Left renal pelvis (tissue), 4 donors: ENCODE measurements at places on chromosomes 16 and 17.

DNA sequence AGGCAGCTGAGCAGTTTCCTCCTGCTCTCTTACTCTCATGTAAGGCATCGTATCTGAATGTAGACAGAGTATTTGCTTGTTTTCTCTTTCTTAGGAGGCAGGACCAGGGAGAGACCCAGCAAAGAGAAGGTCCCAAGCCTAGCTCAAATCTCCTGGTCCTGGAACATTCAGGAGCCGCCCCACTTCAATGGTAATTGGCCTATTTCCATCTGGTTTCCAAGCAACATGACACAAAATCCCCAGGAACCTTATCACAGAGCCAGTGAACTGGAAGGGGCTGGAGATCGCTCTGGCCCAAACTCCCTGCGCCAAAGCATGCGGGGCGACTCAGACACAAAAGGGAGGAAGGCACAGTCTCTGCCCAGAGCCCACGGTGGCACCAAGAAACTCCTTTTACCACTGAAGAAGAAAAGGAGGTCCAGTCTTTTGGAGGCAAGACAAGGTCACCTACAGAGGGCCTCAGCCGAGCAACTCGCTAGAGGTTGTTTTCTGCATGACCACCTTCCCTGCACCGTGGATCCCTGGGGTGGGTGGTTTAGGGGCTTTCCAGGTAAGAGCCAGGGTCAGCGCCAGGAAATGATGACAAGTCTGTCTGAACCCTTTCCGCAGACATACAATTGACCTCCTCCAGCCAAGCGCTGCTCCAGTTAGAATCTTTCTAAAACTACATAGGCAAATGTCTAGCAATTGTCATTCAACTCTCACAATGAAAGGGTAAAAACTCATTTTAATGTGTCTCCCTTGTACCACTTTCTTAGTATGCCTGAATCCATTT, 394.7 kb downstream of the SOX9 start:
- no peak for DNase-seq

DNA sequence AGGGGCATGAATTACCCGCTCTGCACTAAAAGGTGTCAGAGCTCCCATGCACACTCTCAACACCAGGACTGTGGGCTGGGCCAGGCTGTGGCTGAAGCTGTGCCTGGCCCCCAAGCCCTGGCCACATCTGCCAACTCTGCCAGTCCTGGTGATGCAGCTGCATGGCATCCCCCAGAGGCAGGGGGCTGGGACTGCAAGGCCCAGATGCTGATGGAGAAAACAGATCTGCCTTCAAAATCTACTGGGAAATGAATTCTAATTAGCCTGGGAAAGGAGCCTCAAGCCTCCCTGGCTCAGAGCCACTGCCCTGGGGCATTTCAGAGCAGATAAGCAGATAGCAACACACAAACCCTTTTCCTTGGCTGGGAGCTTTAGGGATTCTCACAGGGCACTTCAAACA, 3.4 kb downstream of the CHST6 start:
- no peak for DNase-seq

- DNase-seq: no peak
These were observed 36.8 kb upstream of the ZC3H18 start for GRCh38 chr16:88533381-88533917.

- no peak for DNase-seq
These were observed 150.9 kb downstream of the MRM1 start for GRCh38 chr17:36752096-36752888.
